Activated CD8-positive, alpha-beta memory T cell treated with anti-CD3 and anti-CD28 coated beads for 1 hour (primary cell): ENCODE measurements at places on chromosomes 3 and 15.

GRCh38 chr3:127478922-127479321, 111.6 kb downstream of the TPRA1 start:
- DNase-seq = no peak

DNA sequence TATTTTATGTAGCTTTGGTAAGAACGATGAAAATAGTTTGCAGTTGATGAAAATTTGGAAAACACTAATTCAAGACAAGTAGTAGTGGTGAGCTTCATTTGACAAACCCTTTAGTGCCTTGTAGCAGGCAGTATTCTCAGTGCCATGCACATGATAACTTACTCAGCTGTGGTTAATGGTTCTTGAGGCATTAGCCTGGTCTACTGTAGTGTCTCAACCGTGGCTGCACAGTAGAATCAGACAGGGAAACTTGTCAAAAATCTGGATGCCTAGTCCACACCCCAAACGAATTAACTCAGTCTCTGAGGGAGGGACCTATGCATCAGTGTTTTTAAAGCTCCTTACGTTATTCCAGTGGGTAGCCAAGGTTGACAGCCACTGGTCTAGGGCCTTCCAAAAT, 45.4 kb downstream of the PSMD6 start:
- DNase-seq = no peak

DNA sequence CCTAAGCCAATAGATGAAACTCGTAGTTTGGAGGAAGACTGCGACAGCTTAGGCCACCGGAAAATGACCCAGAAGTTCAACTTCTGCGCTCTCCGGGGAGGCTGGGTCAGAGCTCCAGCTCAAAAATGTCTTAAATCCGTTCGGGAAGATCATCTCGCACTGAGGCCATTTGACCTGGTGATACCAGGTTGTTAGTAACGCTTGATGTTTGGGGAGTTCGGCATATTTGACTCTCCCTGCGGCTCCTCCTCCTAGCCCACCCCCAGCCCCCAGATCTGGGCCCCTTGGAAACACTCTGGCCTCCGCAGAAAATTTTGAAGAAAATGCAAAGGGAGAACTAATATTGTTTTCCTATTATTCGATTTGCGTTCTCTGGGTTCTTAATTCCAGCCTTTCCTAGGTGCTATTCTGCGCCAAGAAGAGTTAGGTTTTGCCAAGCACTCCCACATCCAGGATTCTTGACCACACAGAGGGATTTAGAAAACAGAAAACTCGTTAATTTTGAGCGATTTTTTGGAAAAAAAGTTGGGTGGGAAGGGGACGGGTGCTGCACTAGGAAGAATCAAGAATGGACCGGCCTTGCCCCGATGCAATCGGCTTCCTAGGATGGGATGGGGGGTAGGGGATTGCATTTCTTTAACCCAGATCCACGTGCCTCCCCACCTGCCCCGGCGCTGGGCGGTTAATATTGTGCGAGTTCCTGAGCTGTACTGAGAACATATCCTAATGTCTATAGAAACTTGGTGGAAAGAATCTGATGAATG, 50.0 kb downstream of the ZIC4 start:
- no peak for DNase-seq

GRCh38 chr15:70327856-70328678, 230.3 kb upstream of the TLE3 start:
- no peak for DNase-seq

DNA sequence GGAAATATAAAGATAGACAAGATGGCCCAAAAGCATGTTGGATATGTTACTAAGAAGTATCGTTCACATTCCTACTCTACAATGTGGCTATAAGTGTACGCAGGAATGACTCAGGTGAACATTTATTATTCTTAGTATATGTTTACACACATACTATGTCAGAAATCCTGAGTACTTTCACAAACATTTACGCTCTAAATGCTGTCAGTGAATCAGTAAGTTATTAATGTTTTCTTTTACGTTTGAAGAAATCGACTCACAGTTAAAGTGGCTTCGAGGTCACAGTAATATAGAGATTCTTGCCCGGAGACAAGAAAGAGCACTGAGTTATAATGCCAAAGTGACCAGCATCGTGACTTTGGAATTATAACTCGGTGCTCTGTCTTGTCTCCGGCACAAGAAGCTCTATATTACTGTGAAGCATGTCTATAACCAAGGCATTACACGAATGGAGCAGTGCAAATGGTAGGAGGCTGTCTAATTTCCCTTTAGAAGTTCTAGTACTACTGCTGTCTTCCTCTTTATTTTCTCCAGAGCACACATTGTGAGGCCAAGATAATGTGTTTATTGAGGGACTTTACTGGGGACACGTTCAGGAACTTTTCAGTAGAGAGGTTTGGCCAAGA, 61.8 kb upstream of the P3H2 start:
- no peak for DNase-seq

DNA sequence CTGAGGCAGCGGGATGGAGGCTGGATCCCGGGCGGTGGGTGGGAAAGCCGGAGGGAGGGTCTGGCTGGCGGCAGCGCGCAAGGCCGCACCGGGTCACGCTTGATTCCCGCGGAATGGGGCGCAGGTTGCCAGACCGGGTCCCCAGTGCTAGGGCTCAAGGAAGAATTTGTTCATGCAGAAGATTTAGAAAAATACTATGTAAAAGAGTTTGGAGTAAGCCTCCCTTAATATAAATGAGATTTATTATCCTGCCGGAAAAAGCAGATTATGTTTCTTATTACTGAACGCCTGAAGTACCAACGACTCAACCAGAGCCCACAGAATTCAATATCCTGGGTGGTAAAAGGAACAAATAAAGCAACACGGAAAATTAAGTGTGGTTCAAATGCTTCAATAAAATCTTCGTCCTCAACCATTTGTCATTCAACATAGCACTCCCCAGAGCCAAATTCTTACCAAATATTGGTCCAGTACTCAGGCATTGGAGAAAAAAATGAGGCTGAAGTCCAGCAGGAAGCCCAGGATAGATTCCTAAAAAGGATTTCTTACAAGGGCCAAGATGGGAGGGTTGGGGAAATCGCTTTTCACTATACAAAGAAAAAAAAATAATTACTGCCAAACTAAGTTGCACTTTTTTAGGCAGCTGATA, 1.2 kb upstream of the ZBTB20 start:
- DNase-seq = no peak

- no peak for DNase-seq
Observed at GRCh38 chr3:135895734-135896121, 69.8 kb upstream of the PPP2R3A start.
